ENCODE measurements at places on chromosomes 12 and 14.

GRCh38 chr12:109741970-109742703 lies 28.5 kb downstream of the FAM222A start:
- no peak for DNase-seq

- DNase-seq: no peak
Measured at GRCh38 chr12:41019461-41019860, 168.7 kb upstream of the PDZRN4 start.

GRCh38 chr14:50394713-50395112 lies 2.0 kb downstream of the CDKL1 start:
- DNase-seq: no peak

GRCh38 chr12:113936460-113936859 lies 29.7 kb downstream of the RBM19 start:
- no peak for DNase-seq

DNA sequence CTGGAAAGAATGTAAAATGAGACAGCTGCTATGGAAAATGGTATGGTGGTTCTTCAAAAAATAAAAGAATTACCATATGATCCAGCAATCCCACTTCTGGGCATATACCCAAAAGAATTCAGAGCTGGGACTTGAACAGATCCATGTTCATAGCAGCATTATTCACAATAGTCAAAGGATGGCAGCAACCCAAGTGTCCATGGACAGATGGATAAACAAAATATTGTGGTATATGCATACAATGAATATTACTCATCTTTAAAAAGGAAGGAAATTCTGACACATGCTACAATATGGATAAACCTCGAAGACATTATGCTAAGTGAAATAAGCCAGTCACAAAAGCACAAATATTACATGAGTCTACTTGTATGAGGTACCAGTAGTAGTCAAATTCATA lies 9.1 kb downstream of the RAB2B start:
- DNase-seq: no peak

DNA sequence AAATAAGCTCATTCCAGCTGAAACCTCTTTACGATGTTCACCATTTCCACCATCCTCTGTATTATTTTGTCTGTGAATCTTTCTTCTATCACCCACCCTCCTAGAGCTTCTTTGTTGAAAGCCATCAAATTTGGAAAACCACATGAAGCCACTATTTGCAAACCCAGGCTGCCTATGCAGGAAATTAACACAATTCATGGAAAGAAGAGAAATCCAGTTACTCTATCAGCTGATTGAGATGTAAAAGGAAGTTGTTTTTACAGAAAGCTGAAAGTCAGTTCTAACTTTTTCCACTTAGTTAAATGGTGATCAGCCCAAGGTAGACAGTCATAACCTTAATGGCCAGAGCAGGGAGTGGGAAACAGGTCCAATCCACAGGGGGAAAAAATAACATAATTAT lies 6.6 kb downstream of the RHOJ start:
- no peak for DNase-seq

DNA sequence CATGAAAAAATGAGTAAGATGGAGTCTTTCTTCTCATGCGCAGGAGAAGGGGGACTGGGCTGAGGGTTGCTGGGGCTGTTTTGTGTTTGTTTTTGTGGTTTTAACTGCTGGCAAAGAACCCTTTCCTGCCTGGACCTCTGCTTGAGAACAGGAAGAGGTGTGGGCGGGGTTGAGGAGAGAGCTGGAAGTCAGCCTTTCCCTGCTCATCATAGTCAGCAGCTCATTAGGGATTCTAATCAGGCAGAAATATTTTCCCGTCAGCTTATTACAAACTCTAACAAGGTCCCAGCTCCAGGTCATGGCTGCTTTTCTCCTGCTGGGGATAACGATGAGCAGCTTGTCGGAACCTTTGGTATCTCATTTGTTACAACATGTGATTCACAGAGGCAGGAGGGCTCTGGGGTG lies 185.0 kb upstream of the NRXN3 start:
- DNase-seq: peak; percentile 41

DNA sequence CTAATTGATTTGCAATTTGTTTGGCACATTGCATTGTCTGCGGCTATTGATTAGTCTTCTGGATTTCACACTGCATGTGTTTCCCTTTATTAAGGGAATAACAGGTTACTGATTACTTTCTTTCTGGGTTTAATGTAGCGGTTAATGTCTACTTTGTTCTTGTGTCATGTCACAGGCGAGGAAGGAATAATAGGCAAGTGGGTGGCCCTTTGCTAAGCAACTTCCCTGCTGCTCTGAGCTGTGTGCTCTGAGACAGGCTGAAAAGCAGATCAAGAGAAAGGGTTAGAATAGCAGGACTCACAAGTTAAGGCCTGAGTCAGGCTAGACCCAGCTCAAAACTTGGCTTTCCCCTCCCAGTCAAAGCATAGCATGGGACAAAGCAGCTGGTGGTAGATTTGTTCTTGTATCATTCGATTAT lies 77.2 kb downstream of the NKX2-1 start:
- DNase-seq: peak; percentile 60

DNA sequence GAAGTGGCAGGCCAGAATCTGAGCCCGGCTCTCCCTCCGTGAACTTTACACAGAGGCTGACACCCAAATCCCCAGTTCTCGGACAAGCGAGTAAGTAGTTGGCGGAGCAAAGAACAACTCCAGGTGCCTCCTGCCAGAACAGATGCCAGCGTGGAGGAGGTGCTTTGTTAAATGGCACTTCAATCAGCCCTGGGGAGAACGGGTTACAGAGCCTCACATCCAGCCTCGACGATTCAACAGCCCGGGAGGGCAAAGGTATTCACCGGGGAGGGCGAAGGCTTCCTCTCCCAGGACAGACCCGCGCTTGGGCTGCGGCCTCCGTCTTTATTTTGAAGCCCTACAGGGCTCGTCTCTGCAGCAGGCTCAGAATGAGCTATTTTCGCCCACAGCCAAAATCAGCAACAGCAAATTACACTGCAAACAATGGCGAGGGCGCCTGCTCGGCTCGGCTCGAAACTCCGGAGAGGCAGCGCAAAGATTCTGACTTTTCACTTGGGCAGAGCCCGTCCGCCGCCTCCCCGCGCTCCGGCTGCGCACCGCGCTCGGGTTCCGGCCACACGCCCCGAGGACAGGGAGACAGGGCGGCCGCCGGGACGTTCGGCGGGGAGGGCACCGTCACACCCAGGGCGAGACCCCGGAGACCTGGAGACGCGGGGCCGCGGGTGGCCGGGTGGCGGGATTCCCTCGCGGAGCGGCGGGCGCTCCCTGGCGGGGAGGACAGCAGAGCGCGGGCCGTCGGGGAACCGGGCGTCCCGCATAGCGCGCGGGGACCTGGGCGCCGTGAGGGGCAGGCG lies 811 bp downstream of the TMCC3 start:
- DNase-seq: peak; percentile 68

DNA sequence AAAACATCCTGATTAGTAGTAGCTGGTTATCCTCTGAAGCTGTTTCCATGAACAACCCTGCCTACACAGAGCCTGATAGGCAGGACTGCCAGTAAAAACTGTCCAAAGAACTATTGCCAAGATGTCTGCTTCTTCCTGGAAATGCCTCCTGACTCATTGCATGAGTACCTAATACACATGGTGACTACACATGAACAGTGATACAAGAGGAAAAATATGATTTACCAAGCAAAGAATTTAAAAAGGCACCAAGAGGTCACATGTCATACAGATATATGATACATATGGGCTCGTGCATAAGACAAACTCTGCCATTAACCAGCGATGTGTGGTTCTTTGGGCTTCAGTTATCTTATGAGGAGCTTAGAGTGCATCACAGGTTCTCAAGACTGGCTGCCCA lies 552.3 kb downstream of the SLC16A7 start:
- DNase-seq: no peak

DNA sequence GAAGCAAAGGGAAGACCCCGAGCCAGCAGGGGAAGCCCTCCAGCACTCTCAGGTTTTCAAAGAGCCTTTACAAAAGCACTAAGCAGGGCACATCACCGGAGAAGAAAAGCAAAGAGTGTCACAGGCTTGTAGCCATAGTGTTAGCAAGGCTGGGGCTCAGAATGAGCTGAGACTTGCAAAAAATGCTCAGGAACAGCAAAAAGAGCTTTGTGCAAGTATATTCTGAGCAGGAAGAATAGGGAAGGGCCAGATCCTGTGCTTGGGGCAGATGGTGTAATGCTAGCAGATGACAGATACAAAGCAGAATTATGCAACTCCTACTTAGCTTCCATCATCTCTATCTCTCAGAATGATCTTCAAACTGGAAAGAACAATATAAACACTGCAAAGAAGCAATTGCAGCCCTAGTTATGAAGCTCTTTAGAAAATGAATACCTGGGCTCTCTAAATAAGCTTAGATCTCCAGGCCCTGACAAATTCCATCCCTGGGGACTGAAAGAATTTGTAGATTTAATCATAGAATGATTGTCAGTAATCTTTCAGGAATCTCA lies 23.7 kb upstream of the PARP11 start:
- DNase-seq: no peak

DNA sequence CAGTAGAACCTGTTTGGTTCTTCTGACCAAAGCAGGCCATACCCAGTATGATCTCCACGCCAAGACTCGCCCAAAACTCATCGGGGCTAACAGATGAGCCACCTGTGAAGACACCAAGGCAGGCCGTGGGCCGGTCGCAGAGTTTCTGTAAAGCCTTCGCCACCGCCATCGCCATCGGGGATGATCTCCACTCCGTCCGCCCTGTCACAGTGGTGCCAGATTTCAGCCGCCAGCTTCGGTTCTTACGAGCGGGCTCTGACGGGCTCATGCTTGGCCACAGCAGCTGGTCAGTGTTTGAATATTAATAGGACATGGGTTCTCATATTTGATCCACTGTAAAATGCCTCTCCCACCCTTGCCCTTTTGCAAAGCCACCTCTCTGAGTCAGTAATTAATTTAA lies 113.2 kb upstream of the TMEM132D start:
- no peak for DNase-seq

DNA sequence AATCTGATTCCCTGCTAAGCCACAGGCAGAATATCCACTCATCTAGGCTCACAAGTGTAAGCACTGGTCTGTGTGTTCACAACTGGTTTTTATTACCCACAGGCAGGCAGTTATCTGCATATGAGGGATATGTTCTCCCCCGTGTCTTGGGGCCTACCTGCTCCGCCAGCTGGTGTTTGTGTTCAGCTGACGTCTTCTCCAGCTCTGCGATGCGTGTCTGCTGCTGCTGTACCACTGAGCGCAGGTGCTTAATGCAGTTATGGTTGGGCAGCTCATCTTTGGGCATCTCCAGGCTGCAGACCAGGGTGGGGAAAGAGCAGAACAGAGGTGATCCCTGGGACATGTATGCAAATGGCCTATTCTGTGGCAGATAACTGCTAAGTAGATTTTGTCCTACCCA lies 13.7 kb downstream of the RNF41 start:
- no peak for DNase-seq

DNA sequence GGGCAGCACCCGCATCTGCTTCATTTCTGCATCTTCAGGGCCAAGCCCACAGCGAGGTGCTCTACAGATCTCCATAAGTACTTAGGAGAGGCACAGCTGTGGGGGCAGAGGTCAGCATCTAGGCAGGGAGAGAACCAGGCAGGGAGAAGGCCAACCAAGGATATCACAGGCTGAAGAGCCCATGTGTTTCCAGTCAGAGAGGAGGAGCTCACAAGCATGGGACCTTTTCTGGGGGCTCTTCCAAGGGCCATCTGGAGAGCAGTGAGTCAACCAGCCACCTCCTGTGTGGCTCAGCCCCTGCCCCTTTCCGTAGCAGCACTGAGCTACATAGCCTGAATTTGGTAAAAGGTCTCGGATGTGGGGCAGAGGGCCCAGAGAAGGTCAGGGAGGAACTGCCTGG lies 78.5 kb downstream of the ARL6IP4 start:
- no peak for DNase-seq

DNA sequence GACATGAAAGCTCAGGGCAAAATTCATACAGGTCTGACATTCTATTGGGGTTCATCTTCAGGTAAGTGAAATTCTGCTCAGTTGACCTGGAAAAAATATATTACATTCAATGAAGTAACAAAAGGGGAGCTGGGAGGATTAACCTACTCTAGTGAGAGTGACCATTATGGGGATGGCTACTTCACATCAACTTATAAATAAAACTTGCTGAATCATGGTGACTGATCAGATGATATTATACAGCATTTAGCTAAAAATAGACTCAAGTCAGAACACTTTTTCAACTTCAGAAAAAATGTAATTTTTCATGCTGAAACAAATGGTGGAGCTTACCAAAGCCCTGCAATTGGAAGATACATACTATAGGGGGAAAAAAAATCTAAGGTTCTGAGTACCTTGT lies 800.2 kb downstream of the FSCB start:
- no peak for DNase-seq

GRCh38 chr12:15540469-15540872 lies 218.2 kb downstream of the PTPRO start:
- no peak for DNase-seq

- DNase-seq: no peak
Measured at GRCh38 chr12:122003651-122004611, 17.8 kb upstream of the BCL7A start.

DNA sequence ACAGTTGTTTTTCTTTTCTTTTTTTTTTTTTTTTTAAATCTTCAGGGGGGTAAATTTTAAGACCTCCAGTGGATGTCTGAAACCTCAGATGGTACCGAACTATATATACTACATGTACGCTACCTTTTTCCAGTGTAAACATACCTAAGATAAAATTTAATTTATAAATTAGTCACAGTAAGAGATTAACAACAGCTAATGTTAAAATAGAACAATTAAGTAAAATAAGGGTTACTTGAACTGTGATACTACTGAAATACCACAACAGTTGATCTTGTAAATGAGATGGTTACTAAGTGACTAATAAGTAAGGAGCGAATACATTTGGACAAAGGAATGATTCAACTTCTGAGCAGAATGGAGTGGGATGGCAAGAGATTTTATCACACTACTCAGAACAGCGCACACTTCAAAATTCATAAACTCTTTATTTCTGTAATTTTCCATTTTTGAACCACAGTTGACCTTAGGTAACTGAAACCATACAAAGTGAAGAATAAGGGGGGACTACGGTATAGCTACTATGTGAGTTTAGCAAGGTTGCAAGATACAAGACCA lies 80.5 kb upstream of the PCED1B start:
- DNase-seq: no peak

GRCh38 chr14:102817942-102818940 lies 41.0 kb downstream of the TRAF3 start:
- no peak for DNase-seq

DNA sequence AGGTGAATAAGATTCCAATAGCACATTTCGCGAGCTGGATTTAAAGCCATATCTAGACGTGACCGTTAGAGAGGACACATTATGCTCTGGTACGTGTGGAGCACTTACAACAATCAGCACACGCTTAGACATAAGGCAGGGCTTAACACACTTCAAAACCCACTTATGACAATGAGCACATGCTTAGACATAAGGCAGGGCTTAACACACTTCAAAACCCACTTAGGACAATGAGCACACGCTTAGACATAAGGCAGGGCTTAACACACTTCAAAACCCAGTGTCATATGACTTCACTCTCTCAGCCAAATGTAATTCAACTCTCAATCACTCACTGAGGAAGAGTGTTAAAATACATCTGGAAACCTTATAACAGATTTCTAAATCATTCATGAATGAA lies 11.2 kb upstream of the PLD4 start:
- peak; percentile 23 for DNase-seq

- DNase-seq: no peak
Measured at GRCh38 chr14:72380456-72380855, 448.2 kb downstream of the RGS6 start.

Measured in NCI-H1417 (cell line).